ENCODE measurements at places on chromosomes 5 and 9.
A peak's percentile ranks its signal among the peaks of the same experiment; 100 is the strongest.

- no peak for DNase-seq
Observed at GRCh38 chr5:40479939-40480338, 199.8 kb upstream of the PTGER4 start.

DNA sequence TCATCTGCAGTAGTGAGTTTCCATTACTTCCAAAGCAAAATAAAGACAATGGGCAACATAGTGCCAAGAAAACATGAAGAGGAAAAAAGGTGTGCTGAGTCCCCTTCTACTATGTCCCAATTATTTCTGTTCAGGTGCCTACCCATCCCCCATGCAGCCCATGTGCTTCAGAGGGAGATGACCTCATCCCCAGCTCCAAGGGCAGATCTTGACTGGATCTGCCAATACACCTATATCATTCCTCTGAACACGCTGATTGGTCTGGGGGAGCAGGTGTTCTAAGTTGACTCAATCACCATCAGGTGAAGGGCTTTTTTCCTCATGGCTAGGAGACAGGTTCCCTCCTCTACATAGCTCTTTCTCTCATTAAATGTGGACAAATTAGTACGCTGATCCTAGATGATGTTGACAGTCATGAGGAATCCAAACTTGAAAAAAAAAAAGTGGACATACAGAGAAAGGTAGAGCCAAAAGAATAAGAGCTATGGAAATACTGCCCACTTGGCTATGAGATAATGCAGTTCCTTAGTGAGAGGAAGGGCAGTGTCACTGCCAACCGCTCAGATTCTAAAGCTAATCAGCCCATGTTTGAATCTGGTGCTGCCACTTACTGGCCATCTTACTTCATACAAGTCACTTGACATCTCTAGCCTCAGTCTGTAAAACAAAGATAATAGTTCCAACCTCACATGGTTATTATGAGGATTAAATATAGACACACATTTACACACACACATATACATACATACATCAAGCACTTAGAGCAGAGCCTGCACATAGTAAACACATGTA, 23.1 kb downstream of the PRELID2 start:
- DNase-seq: no peak

GRCh38 chr5:31993165-31993961, 180.8 kb downstream of the GOLPH3 start:
- no peak for DNase-seq

DNA sequence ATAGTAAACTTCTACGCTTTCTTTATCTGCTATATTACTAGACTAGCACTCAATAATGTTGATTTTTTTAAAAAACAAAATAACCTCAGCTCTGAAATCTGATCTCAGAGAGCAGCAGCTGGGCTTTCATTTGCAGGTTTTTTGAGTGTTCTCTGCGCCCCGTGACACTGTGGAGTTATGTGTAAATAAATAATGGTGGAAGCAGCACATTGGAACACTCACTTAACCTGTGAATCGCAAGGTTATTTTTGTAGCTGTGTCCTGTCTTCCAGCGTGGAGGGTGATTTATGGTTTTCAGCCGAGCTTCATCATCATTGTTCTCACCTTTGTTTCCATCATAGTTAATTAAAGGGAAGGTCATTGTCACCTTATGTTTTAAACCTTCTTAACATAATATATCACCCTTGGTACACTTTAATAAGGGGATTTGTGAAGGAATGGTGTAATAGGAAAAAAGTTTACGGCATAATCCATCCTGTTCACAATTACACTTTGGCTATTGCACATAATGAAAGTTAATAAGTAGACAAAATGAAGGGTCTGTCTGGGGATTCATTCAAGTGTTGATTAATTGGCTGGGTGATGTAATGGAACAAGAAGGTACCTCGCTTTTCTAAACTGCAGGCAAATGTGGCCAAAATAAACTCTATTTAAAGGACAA, 493.3 kb upstream of the ADAMTS16 start:
- no peak for DNase-seq

DNA sequence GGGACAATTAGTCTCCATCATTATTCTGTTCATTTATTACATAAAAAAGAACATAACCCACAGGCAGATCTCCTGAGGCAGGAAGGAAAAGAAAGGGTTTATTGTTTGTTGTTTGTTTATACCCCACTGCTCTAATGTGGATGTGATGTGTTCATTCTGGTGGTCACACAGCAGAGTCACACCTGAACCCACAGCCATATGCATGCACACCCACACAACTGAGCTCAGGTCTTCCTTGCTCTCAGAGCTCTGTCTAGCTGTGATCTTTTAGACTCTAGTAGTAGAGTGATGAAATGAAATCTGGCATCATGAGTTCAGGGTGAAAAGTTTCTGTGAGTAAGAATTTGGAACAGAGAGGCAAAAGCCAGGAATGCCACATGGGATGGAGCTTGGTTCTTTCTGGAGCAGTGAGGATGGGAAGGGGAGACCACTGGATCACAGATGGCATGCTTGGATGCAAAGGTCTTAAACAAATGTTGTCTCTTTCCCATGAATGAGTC, 227.0 kb downstream of the PAPPA start:
- DNase-seq: no peak

GRCh38 chr9:22722492-22722891, 275.9 kb downstream of the DMRTA1 start:
- no peak for DNase-seq

DNA sequence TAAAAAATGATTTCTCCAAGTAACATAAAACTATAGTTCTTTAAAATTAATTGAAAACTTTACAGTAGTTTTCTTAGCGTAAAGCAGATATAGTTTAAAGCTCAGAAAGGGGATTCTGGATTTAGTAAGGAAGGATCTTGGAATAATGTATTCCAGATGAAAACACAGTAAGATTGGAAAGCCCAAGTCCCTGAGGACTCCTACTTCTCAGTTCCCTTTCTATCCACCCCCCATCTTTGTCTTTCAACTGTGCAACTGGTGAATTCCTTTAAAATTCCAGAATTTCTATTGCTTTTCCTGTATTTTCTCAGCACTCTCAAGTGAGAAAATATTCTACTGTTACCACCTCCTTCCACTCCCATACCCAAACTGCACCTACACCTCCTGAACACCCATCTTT, 184.5 kb upstream of the FBN2 start:
- DNase-seq: no peak

GRCh38 chr5:116058346-116058936, 26.2 kb downstream of the ARL14EPL start:
- no peak for DNase-seq

DNA sequence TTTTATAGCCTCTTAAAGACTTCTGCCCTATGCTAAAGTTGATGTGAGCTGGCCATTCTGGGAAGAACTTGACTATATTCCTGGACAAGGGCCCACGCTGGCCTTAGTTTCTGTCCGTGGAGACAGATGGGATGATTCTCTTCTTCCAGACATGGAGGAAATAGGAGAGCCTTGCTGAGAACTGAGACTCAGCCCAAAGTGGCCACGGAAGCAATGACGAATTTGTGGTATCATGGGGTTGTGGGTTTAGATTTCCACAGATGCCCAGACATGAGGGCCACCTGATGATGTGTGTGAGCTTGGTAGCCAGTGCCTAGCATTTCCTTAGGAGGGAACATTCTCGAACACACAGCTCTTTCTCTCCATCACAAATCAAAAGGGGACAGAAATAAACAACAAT, 309.1 kb downstream of the NSG2 start:
- DNase-seq: no peak

GRCh38 chr5:117761186-117761585, 1186.6 kb upstream of the SEMA6A start:
- no peak for DNase-seq

- DNase-seq: peak; percentile 0
Observed at GRCh38 chr9:111691672-111692329, 30.4 kb downstream of the GNG10 start.

DNA sequence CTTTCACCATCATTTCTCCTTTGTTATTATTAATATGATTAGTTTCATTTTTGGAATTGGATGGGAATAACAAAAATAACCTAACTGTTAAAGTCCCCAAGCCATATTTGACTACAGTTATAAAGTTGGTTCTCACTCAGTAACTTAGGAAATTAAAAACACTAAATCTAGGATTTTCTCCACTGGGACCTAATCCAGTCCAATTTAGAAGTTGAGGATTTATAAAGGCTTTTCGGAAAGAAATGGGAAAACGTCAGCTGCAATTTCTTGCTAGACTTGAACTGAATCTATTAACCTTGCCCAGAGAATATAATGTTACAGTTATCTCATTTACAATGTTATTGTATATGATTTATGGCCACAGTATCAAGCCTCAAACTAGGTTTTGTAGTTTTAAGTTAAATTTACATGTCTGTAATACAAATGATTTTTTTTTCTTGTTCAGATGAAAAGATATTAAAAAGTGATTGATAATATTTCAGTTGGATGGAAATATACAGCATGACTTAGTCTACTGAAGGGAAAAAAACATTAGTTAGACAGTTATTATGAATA, 524.3 kb upstream of the GRAMD2B start:
- DNase-seq: no peak

DNA sequence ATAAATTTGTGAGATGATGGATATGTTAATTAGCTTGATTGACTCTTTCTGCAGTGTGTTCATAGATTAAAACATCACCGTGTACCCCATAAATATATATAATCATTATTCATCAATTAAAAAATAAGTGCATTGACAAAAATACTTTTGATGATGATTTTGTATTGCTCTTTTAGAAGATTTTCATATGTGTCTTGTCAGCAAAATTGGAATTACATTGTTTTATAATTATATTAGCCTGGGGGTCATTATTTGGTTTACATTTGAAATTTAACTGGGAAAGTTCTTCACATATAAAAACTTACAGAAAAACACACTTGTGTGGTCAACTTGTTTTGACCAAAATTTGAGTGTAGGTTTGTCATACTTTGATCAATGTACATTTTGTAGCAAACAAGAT, 614.6 kb upstream of the ITGA1 start:
- no peak for DNase-seq

DNA sequence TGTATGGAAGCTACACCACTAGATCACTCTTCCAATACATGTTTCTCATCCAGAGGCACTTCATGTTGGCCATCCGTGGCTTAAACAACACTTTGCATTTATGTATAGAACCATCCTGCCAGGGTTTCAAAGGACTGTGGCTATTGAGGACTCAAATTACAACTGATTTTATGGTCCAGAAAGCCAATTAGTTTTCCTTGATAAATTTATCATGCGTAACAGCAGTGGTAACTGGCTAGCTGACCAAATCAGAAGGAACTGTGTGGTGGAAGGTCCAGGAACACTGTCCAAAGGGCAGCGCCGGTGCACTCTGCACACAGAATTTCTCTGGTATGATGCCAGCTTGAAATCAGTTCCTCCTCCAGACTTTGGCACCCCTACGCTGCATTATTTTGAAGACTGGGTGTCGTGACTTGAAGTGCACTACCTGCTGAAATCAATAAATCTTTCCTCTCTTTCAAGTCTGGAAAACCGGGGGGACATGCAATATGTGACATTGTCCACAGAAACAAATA, 69.3 kb upstream of the TMEM252 start:
- no peak for DNase-seq

DNA sequence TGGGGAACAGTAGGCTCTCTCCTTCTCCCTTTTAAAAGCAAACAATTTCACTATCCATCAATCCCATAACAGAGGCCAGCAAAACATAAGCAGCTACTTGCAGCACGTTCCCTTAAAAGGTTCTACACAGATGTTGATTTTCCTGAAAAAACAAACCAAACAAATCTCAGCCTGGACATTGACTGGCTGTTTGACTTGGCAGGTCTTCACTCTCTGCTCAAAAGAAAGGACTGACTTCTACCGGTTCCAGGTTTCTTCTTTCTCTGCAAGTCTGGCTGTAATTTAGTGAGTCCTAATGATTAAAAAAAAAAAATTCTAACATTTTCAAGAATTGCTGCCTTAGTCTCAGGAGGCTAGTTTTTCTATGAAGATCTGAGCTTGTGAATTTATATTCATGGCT, 203.1 kb upstream of the EFNA5 start:
- no peak for DNase-seq

DNA sequence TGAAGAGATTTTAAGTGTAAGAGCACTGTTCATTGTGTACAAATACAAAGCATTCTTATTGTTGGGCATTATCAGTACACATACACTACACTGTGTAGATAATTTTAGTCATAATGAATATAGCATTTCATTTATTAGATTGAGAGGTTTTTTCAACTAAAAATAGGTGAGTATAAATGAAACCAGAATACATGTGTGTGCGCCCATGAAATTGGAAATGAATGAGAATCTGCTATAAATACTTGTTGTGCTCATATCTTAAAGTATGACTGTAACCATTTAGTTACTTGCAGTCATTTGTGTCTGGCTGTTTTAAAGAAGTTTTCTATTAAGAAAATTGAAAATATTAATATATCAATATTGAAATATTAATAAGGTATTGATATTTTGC, 189.0 kb upstream of the MEF2C start:
- no peak for DNase-seq

GRCh38 chr5:158874343-158874742, 225.4 kb downstream of the EBF1 start:
- DNase-seq: no peak

- DNase-seq: no peak
Observed at GRCh38 chr5:100706776-100707175, 171.6 kb downstream of the FAM174A start.

DNA sequence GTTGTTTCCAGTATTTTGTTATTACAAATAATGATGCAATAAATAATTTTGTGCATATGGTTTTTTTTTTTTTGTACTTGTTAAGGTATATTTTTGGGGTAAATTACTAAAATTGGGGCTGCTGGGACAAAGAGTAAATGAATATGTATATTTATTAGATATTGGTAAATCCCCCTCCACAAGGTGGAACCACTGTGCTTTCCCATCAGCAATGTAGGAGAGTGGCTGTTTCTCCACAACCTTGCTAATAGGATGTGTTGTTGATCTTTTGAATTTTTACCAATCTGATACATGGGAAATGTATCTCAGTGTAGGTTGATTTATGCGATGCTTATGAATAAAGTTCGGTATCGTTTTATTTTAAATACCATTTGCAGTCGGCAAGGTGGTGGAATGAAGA, 118.1 kb downstream of the TRPM3 start:
- DNase-seq: no peak

DNA sequence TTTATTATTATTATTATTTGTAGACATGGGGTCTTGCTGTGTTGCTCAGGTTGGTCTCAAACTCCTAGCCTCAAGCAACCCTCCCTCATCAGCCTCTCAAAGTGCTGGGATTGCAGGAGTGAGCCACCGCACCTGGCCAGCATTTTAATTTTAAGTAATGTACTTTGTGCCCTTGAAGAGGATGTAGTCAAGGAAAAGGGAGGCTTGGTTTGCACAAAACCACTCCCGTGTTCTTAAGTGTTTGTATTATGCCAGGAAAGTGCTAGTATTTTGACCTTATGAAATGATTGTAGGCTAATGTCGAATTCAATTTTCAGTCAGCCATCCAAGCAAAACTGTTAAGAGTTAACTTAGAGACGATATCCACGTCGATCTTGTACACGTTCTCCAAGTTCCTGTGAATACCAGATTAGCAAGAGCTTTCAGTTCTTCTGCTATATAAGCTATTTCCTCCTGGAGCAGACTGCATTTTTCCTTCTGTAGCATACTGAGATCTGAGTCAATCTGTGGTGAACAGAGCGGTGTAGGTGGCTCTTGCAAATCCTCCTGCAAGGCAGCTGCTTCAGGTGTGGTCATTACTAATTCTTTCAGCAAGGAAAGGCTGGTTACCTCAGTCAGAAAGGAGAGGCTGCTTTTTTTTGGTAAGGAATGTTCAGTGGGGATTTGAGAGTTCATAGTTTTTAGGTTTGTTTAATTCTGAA, 23.7 kb downstream of the CCDC171 start:
- DNase-seq: no peak

All from immature natural killer cell (primary cell).